ENCODE measurements at places on chromosomes 7 and 10. TPM values are rescaled to one million over a fixed set of nuclear protein-coding genes. Genes with fewer than 3 reads are reported as not detected.
A peak's percentile ranks its signal among the peaks of the same experiment; 100 is the strongest.

- no peak for DNase-seq
Measured at GRCh38 chr7:99837649-99838361, 10.0 kb downstream of the CYP3A43 start.

DNA sequence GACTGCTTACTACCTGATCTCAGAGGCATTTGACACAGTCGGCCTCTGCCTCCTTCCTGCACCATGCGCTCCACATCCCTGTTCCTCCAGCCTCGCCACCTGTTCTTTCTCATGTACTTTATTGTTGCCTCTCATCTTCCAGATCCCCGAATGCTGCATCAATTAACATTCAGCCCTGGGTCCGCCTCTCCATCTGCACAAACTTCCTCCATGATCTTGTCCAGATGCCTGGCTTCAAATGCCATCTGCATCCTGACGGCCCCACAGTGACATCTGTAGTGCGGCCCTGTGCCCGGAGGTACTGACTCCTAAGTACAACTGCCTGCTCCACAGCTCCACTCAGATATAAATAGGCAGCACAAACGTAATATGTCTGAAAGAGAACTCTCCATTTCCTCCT is 51.2 kb upstream of the STK17A start:
- no peak for DNase-seq

- no peak for DNase-seq
Measured at GRCh38 chr7:90758933-90759562, 162.9 kb downstream of the CDK14 start.

DNA sequence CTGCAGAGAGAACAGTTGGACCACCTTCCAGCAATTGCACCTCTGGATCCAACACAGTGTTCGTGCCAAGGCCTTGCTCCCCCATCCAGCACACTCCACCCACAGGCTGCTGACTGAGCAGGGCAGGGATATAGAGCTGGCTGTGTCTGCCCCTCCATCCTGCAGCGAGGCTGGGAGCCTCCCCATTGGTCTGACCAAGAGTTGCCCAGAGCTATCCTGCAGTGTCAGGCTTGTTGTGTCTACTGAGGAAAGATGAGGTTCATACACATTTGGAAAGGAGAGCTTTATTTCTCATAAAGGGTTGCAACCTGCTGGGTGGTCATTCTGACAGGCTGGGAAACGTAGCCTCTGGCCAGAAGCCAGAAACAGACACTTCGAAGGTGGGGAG is 27.1 kb downstream of the PRF1 start:
- DNase-seq = no peak

DNA sequence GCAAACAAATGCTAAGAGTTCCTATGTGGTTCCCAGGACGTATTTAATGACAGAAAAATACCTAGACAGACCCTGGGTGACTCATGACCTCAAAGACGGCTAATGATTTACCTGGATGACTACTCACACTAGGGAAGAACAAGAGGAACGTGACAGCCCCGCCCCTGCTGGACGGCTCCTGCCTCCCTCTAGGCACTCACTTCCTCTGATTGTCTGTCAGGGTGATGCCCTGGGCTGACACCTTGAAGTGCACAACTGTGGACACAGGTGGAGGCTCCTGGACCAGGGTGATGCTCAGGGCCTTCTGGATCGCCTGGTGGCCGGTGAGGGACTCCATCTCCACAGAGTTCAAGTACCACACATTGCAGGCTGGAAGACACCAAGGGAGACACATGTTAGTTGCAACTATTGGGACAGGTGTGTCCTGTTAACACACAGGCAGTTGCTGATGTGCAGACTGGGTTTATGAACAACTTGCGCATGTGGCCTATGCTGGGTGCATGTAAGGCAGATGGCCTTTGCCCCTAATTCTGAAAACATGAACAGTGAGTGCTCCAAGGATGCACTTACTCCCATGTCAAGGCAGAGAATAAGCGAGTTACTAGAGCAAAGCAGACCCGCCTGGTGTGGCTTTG is 298.3 kb downstream of the TNS3 start:
- peak; percentile 34 for DNase-seq

GRCh38 chr7:14184292-14184864 is 194.9 kb upstream of the ETV1 start:
- DNase-seq = no peak

Gene C10orf53
- polyA plus RNA-seq = not detected

- DNase-seq = no peak
Measured at GRCh38 chr7:157755741-157756140, 418.9 kb downstream of the DNAJB6 start.

Gene PMPCB
- 103 TPM for polyA plus RNA-seq

DNA sequence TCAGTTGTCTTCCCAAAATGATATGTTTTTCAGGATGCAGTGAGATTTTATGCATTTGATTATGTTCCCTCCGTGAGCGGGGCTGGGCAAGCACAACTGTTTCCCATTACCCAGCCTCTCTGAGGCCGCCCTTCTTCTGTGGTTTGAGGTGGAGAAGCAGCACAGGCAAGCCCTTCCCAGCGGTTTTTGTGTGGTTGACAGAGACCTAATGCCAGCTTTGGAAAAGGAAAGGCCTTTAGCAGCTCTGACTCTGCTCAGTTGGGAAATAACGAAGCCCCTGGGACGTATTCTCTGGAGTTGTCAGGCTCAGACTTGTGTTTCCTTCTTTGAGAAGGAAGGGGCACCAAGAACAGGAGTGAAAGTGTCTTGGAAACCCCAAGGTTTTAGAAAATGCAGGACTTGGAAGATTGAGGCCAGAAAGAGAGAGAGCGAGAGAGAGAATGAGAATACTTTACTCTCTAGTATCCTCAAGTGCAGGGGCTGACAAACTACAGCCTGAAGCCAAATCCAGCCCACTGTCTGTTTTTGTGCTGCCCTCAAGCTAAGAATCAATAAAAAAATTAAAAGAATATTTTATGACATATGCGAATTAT is 20.6 kb upstream of the PDCD4 start:
- no peak for DNase-seq

Gene AKR1D1
- not detected for polyA plus RNA-seq

- no peak for DNase-seq
Measured at GRCh38 chr10:5956146-5956936, 21.0 kb downstream of the IL15RA start.

DNA sequence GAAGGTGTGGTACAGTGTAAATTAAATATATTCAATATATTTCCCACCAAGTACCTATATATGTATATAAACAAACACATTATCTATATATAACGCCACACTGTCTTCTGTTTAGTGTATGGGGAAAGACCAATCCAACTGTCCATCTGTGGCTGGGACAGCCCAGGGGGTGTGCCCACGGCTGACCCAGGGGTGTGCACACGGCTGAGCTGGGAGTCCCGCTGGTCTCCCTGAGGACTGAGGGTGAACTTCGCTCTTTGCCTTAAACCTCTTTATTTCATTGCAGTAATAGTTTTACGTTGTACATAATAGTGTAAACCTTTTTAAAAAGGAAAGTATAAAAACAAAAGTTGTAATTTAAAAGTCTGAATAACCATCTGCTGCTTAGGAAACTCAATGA is 6.3 kb downstream of the EN2 start:
- DNase-seq = no peak

DNA sequence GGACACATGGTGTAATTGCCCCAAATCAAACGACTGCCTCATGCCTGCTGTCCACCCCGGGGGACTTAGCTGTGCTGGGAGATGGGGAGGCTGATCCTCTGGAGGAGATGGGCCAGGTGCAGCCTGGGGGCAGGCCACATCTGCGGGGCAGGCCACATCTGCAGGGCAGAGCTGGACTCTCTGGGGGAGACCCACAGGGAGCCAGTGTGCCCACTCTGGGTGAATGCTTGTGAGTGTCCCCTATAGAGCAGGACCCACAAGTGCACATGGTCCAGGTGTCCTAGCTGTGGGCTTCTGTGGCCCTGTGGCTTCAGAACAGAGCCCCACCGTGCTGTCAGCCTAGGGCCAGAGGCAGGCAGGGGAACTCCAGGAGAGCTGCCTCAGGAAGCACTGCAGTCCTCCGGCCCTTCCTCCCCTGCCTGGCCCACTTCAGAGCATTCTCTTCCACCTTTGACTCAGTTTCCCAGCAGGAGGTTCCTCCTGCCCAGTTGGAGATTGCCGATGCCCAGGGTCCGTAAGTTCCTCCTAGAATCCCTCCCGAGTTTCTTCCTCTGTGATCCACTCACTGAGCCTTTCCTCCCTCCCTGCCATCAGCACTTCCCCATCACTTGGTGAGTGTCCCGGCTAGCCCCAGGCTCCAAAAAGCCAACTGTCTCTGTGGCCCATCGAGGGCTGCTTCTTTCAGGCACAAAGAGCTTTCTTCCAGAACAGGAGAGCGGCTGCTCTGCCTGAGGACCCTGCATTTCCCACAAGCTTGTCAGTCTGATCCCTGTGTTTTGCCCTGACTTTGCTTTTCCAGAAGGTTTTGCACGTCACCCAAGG is 50.3 kb downstream of the ADCYAP1R1 start:
- no peak for DNase-seq

DNA sequence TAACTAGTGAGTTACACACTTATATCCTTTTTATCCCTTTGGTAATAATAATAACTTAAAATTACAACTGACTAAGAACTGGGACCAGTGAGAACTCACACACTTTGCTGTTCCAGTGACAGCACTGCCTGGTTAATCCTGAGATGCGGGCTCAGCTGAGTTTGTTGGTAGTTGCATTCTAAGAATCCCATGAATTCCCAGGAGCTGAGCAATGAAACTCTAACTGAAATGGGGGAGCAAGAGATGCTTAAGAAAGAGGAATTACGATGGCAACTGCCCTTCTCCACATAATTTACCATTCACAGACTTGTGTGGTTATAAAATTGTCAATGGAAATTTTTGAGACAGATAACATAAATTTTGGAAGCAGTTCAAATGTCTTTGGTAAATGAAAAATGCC is 659.4 kb downstream of the MAGI2 start:
- DNase-seq = no peak

DNA sequence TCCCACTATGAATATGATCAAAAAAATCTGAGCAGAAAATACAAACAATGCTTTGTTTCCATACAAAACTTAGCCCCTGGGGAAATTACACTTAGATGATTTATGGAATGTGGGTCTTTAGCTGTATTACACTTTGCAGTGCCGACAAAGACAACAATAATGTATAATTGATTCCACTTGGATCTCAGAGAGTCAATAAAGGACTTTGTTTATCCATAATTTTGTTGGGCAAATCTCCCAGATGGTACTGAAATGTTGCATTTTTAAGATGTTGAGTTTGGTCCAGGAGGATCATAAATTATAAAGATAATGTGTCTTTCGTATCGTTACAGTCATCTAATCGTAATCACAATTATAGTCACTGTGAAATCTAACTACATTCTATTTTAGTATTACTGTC is 66.9 kb upstream of the DOCK1 start:
- DNase-seq = no peak

- no peak for DNase-seq
Measured at GRCh38 chr10:73589563-73590126, 1.5 kb downstream of the USP54 start.

DNA sequence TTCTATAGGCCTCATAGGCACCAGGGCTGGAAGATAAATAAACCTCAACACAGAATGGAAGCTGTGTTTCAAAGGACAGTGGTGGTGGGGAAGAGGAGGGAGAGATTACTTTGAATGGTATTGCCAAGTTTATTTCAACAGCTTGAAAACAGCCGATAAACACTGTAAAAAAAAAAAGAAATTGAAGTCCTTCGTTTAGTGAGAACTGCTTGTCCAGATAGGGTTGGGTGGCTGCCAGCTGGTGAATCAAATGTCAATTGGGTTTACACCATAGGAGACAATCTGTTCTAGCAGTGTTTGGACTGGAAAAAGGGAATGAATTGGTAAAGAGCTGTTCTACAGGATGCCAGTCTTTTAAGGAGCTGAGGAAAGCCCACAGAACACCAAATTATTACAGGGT is 254.8 kb downstream of the PHF14 start:
- DNase-seq = no peak

Gene CYP2E1
- polyA plus RNA-seq = 2.4 TPM

DNA sequence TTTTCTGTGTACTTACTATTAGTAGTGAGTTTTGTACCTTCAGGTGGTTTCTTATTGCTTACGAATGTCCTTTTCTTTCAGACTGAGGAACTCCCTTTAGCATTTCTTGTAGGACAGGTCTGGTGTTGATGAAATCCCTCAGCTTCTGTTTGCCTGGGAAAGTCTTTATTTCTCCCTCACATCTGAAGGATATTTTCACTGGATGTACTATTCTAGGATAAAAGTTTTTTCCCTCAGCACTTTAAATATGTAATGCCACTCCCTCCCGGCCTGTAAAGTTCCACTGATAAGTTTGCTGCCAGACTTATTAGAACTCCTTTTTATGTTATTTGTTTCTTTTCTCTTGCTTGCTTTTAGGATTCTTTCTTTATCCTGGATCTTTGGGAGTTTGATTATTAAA is 1.7 kb upstream of the CYCS start:
- DNase-seq = no peak

Gene ADRB1
- not detected for polyA plus RNA-seq

GRCh38 chr7:74544706-74545469 is 91.2 kb downstream of the GTF2IRD1 start:
- DNase-seq = no peak

- no peak for DNase-seq
Measured at GRCh38 chr10:88765816-88766215, 6.0 kb downstream of the LIPN start.

GRCh38 chr7:69190025-69190424 is 408.2 kb upstream of the AUTS2 start:
- DNase-seq = no peak

GRCh38 chr7:150450491-150451001 is at the start of gene GIMAP8:
Gene GIMAP8, plus strand, starts transcription at chr7:150450630. Its CDS starts 16,069 bp downstream, at chr7:150466699.
- DNase-seq = no peak

- DNase-seq = no peak
Measured at GRCh38 chr10:84907461-84908009, 579.1 kb downstream of the CCSER2 start.

All from renal pelvis (tissue), 12 donors.